ENCODE measurements at places on chromosomes 5 and 9. TPM values are rescaled to one million over a fixed set of nuclear protein-coding genes. Genes with fewer than 3 reads are reported as not detected.

Gene MAP1B
- 81.3 TPM for total RNA-seq

DNA sequence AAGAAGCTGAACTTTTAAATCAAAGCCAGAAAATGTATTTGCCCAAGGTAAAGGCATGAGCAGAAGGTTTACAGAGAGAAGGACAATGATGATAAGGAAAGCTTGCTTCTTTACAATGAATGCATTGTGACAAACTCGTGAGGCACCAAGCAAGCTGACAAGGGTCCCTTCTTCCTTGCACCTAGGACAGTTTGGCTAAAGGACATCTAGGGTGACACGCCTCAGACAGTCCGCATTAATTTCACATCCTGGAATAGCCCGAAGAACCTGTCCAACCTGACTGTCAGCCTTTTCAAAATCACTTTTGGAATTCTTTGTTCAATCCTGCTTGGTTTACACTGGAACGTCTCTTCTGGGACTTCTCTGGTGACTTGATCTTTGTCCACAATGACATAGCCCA, 146.4 kb upstream of the MAP3K1 start:
- DNase-seq = peak; percentile 39

Gene CER1
- not detected for total RNA-seq

- DNase-seq = no peak
These were observed 90.1 kb downstream of the NR3C1 start for GRCh38 chr5:143313298-143313852.

- no peak for DNase-seq
These were observed 145.9 kb downstream of the FANCC start for GRCh38 chr9:95171596-95171995.

Gene GCNT4
- 36.2 TPM for total RNA-seq

Gene CAMK4
- 5.0 TPM for total RNA-seq

Gene HSPB3
- 0.46 TPM for total RNA-seq

DNA sequence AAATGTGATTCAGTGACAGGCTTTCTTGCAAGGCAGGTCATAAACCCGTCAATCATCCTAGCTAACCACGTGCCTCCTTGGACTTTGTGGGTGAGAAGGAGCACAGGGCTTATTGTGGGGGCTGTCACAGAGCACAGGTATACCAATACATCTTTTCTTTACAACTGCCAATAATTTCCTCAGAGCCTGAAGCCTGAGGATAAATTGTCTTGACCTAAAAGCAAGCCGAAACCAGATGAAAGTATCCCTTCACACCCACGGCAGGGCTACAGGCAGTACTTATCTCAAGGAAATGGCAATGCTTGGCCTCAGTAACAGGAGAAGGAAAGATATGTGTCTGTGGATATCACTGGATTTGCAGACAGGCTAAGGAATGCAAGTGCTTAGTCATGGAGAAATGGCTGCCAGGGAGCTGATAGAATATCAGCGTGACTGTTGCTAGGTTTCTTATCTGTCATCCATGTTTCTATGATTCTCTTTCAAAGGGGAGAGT, 90.3 kb upstream of the ZNF366 start:
- no peak for DNase-seq

Gene PCDHB15
- 3.6 TPM for total RNA-seq

Gene SV2C
- total RNA-seq = 0.20 TPM

- DNase-seq = no peak
These were observed 18.2 kb upstream of the ESM1 start for GRCh38 chr5:55003432-55004065.

DNA sequence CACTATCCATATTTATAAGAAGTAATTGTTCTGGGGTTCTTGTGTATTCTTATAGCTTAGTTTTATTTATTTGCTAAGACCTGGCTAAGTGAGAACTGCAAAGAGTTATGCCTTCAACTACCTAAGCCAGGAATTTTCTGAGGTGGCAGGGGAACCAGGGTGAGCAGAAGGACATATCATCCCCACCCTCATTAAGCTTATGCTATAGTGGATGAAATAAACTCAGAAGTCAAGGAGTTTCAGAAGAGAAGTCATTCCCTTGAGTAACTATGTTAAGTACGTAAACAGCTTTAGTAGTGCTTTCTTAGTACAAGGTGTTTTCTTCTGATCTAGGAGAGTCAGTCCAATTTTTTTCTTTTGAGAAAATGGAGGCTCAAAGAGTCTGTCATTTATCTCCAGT, 41.7 kb downstream of the STK32A start:
- DNase-seq = no peak

GRCh38 chr9:29866556-29866955, 2293.3 kb upstream of the C9orf72 start:
- no peak for DNase-seq
